RKO (cell line): ENCODE measurements at places on chromosomes 6 and 20.
A peak's percentile ranks its signal among the peaks of the same experiment; 100 is the strongest.

GRCh38 chr6:122730775-122731386 lies 48.6 kb upstream of the FABP7 start:
- DNase-seq, result peak; percentile 59

DNA sequence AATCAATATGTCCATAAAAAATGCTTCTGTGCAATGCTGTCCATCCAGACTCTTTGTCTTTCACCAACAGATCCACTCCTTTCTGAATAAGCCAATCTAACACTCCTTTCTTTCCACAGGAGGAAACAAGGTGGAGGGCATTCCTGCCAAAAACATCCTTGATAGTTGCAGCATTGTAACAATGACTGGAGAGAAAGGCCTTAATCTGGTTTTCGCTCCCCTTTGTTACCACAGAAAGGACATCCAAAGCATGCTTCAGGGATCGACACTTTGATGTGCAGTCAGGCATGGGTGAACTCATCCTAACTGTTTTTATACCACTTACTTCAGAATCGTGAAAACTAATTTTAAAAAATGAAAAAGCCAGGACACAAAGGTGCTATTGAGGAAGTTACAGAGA lies 7.4 kb downstream of the IBTK start:
- no peak for DNase-seq

DNA sequence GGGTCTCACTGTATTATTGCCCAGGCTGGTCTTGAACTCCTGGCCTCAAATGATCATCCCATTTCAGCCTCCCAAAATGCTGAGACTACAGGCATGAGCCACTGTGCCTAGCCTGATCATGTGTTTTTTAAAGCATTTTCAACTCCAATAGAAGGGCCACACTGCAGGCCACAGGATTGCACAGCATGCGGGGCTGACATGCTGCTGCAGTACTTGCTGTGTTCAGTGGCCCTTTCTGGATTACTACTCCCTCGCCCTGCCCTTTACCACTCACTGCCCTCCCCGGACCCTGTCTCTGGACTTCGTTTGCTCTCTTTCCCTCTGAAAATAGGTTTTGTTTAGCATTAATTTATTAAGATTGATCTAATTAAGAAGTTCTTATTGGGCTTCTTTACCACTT lies 37.3 kb downstream of the HECA start:
- DNase-seq, result no peak

DNA sequence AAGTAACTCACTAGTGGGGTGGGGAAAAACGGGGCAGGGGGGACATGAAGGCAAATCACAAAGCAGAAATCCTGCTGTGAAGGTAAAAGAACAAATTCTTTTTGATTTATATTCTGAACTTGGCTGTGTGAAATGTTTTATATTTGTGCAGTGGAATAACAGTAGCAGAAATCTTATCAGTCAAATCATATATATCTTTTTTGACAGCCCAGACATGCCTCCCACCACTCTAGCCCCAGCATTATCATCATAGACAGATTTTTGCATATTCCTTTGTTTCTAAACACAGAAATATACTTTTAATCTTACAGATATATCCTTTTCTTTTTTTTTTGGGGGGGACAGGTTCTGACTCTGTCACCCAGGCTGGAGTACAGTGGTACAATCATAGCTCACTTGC lies 97.4 kb downstream of the PREP start:
- DNase-seq, result no peak

DNA sequence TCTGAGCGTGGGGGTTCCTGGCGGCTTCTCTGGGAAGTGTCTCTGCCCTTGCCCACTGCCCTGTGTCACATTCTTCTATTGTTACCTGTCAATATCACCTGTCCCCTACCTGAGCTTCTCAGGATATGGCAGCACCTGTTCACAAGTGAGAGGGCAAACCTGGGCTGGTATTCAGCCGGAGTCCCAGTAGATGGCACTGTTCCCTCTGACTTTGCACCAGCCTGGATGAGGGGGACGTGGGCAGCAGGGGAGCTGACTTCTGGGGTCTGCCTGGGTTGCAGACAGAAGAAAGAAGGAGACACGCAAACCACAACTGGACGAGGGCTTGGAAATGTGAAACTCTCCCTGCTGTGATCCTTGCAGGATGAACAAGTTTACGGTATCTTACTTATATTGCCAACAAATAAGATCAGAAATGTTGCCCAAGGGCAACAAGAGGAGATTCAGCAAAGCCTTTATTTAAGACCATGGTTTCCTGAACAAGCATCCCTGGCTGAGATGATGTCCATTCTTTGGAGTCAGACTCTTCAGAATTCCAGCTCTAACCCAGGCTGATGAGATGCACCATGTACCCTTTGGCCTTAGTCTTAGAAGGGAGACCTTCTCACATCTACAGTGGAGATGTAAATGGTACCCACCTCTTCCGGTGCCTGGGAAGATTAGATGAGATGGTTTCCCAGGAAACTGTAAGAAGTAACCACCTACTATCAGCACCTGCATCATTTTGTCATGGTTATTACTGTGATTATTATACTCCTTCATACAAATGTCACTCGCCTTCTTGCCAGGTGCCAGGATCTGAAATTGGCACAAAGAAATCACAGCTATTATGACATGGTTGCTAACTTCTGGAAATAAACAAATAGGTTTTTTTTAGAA lies 400.0 kb upstream of the CDH4 start:
- DNase-seq, result no peak

GRCh38 chr6:152973916-152974315 lies 8.9 kb downstream of the FBXO5 start:
- DNase-seq, result no peak

DNA sequence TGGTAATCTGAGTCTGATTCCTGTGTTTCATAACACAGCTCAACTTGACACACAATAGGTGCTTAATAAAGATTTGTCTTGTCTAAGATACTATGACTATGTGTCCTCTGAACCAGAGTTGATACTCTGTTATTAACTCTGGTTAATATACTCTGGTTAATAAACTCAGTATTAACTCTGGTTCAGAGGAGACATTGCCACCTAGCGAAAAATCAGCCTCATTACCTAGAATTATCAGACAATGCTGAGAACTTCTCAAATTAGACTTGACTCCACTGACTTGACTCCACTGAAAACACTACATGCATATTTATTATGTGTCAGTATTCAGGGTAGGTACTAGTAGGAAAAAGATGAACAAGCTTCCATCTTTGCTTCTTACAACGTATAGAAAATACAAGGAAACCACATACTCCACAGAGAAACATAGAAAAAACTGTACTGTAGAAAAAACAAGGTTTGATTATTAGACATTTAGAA lies 73.9 kb downstream of the AHI1 start:
- DNase-seq, result peak; percentile 56

GRCh38 chr20:30985386-30985785 lies 272.1 kb upstream of the DEFB115 start:
- no peak for DNase-seq

- DNase-seq, result peak; percentile 81
Measured at GRCh38 chr6:31400467-31401289, 2.7 kb upstream of the MICA start.
